ENCODE measurements at places on chromosomes 3 and 15. TPM values are rescaled to one million over a fixed set of nuclear protein-coding genes. Genes with fewer than 3 reads are reported as not detected.

DNA sequence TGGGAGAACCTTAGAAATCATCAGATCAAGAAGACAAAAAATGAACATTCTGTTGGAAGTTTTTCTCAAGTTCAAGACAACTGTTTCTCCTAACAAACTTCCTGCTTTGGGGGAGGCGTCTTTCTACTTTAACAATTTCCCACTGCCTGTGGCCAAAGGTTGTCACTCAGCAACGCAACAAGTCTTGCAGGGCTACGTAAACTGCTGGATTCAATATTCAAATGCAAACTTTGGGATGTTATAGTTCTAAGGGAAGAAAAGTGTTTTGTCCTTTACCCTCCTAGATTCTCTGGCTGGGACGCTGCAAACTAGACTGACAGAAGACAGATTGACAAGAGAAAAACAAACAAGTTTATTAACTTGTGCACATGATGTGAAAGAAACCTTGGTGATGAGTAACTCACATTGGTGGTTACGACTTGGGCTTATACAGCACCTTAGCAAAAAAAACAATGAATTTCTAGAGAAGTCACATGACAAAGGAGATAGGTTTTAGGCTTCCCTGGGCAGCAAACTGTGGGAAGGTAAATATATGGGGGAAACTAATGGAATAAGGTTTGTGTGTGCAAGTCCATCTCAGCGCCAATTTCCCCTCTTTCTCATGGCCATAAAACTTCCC lies 34.0 kb upstream of the ARPIN start:
- ATAC-seq = no peak

DNA sequence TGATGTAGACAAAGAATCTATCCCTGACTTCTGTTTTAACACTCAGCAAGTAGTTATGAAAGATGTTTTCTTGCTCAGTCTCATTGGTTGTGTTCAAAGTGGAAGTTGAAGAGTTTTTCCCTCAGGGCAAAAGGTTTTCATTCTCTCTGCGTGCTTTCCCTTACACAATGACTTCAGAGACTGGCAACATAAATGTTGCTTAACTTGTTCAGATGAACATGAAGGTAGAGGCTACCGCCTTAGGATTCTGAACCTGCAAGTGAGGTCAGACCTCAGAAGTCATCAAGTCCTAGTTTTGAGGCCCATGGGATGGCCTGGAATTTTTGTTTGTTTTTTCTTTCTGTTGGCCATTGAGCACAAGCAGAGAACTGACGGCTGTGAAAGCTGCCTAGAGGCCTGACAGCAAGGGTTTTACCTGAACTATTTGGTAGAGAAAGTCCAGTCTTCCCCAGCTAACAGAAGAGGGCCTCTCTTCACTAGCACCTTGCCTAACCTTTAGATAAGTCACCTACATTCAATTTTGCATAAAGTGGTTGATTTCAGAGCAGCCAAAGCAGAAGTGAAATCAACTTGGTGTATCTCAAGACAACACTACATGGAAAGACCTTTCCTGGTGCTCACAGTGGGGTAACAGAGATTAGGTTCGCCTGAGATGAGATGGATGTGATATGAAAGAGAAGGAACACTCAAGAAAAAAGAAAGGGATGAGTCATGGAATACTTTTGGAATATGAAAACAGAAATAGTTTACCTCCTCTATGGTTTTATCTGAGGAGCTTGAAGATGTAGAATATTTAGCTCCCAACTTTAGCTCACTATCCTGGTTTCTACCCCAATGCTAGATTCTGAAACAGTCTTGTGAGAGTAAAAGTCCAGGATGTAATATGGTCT lies 53.6 kb upstream of the AP4E1 start:
- ATAC-seq = no peak

IL17RB gene
- total RNA-seq = 1.8 TPM

DNA sequence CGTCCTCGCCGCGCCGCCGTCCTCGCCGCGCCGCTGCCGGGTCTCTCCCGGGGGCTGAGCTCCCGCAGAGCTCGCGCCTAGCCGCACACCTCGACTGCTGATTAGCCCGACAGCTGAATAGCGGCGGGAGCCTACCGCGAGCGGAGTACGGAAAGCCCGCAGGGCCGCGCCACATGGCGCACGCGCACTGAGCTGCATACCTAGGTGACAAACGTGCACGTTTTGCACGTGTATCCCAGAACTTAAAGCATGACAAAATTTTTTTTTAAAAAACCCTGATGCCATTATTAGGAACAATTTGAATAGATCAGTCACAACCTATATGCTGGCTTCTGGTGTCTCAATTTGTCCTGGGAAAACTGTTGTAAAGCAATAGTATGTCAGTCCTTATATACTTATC lies at the start of gene GOLGA8A:
GOLGA8A (minus strand) TSS at position 122 of the 400 bp plus-strand sequence. CDS start 48,117 bp downstream, outside the sequence.
- peak; percentile 82 for ATAC-seq

GRCh38 chr3:53159156-53160060 lies 1.6 kb upstream of the PRKCD start:
- no peak for ATAC-seq

DNA sequence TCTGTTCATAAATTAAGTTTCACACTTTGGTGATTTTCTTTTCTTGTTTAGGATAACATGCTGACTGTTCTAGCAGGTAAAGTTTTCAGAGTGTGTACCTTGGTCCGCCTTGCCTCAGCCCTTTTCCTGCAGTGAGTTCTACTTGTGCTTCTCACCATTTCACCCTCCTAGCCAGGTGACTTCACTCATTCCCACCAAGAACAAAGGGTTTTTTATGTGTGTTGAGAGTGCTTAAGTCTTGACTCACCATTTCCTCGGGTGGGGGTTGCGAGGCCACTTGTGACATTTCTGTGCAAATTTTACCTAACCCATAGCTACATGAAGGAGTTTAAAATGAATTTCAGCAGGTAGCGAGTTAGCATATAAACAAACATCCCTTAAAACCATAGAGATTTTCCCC lies 81.4 kb downstream of the C3orf38 start:
- ATAC-seq = no peak

GRCh38 chr15:63772520-63772919 lies 61.2 kb downstream of the HERC1 start:
- ATAC-seq = no peak

GRCh38 chr3:74134831-74135230 lies 479.6 kb downstream of the CNTN3 start:
- no peak for ATAC-seq

DNA sequence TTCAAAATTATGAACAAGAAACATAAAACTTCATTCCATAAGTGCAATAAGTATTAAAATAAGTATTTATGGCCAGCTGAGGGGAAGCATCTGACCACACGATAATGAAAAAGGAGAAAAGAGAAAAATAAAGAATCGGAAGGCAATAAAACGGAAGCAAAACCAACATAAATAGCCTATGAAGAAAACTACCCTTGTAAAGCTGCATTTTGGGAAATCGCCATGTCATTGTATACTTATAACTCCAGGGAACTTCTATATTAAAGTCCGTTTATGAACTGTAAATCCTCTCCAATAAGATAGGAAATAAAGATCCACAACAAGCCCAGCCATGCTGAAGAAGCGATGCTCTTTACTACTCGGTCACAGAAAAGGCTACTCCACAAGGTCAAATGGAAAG lies 47.7 kb downstream of the MORC1 start:
- no peak for ATAC-seq

PTPN9 gene
- total RNA-seq = 38.4 TPM

- no peak for ATAC-seq
Observed at GRCh38 chr3:81770710-81771109, 9.3 kb upstream of the GBE1 start.

GRCh38 chr15:68900027-68900426 lies 30.3 kb upstream of the SPESP1 start:
- ATAC-seq = no peak

DNA sequence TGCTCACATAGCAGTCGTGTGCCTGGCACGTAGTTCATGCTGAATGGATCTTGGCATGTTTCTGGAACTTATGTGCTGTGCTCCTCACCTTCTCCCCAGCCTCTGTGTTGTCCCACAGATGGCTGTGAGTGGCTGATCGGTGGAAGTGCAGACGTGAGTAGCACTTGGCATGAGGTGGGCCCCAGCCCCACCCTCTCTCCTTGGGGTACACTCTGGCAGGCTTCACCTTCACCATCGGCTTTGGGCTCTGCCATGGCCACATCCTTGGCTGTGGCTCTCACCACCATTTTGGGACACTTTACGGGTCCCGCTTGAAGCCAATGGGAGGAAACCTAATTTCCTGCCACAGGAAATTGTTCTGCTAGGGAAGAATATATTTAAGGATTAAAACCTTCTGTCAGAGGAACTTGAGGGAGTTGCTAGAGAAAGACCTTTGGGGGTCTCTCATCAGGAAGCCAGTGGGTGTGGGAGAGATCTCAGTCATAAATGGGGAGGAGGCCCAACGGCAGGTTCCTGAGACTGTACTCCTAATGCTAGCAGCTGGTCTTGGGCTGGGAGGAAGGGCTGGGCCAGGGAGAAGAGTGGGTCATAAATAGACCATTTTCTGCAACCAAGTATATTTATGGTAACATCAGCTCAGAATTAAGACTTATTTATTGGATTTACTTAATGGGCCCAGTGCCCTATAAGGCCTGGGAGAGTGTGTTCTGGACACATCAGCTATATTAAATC lies 92.3 kb downstream of the SMAD3 start:
- ATAC-seq = no peak

GRCh38 chr3:61875046-61875844 lies 313.9 kb downstream of the PTPRG start:
- no peak for ATAC-seq

DNA sequence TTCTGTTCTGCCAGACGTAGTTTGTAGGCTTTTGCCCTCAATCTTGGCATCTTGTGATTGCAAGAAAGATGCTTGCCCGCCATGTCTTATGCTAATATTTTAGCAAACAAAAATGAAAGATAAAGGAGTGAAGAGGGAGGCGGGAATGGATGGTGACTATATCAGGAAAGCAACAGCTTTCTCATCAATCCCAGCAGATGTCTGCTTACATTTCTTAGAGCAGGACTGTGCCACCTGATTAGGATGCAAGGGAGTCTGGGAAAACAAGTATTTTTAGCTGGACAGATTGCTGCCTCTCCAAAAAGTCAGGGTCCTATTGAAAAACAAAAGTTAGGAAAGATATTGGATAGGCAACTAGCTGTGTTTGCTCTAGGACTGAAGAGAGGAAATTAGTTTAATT lies 34.6 kb upstream of the DPH6 start:
- no peak for ATAC-seq

DNA sequence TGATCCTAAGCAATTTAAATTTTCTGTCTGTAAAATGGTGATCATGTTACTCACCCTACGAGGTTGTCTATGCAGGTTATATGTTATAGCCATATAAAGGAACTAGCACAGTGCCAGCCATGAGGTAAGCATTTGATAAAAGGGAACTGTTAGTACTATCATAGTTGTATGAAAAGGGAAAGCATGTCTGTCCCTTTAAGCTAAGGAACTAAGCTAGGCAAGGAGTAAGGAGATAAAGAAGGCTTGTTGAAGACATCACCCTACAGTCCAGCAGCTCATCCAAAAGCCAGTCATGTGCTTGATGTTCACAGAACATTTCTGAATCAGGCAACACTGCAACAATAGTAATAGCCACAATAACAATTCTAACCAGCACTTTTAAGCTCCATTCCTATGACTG lies 243.9 kb downstream of the ZBTB20 start:
- no peak for ATAC-seq

CILP gene
- total RNA-seq = 0.05 TPM

SEMA5B gene
- total RNA-seq = not detected

RAD51 gene
- total RNA-seq = 61.4 TPM

DNA sequence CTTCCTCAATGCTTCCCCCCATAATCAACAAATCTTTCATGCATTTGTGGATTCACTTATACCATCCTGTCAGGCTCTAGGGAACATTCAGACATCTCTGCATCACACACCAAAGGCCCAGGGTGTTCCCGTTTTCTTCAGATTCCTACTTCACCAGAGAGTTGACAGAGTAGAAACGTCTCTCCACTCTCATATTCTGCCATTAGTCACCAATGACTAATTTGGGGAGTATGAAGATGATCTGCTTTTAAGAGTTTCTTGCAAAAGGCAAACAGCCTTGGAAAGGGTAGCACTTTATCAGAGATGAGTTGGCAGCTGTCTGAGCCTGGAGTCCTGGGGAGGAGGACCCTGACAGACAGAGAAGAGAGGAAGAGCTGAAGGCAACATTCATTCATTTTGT lies 55.8 kb upstream of the DGKG start:
- peak; percentile 79 for ATAC-seq

GRCh38 chr3:149247929-149248691 lies 26.5 kb upstream of the CP start:
- peak; percentile 85 for ATAC-seq

- ATAC-seq = no peak
Observed at GRCh38 chr3:24470277-24470676, 24.4 kb downstream of the THRB start.

ANKUB1 gene
- not detected for total RNA-seq

GRCh38 chr15:31027910-31028578 lies 36.6 kb upstream of the MTMR10 start:
- no peak for ATAC-seq

DNA sequence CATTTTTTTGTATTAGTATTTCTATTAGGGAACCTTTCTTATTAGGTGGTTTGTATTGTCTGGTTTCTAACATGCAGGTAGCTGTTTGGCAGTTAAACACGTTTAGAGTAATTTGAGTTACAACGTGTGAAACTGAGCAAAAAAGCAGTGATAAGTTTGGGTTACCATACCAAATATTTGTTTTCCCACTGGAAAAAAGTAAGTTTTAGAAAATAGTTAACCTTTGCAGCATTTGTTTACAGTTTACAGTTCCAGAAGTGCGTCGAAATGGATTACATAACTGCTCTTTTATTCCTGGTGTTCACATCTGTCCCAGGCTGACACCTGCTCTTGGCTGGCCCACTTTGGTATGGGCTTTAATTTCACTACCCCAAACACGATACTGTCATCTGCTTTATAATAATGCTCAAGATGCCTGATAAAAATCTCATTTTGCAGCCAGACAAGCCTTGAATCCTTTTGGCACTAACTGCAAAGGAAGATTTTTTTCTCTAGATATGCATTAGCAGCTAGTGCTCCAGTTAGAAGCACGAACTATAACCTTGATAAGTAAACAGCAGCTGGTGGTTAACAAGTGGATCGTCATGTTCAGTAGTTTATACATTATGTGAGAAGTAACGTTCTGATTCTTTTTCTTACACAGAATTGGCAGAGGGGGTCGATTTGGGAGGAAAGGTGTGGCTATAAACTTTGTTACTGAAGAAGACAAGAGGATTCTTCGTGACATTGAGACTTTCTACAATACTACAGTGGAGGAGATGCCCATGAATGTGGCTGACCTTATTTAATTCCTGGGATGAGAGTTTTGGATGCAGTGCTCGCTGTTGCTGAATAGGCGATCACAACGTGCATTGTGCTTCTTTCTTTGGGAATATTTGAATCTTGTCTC lies 5.3 kb downstream of the EIF4A2 start:
- ATAC-seq = no peak

PLCH1 gene
- not detected for total RNA-seq
